ENCODE measurements at places on chromosomes 2 and 18.

GRCh38 chr18:27645929-27646328 is 460.8 kb upstream of the CHST9 start:
- no peak for DNase-seq

DNA sequence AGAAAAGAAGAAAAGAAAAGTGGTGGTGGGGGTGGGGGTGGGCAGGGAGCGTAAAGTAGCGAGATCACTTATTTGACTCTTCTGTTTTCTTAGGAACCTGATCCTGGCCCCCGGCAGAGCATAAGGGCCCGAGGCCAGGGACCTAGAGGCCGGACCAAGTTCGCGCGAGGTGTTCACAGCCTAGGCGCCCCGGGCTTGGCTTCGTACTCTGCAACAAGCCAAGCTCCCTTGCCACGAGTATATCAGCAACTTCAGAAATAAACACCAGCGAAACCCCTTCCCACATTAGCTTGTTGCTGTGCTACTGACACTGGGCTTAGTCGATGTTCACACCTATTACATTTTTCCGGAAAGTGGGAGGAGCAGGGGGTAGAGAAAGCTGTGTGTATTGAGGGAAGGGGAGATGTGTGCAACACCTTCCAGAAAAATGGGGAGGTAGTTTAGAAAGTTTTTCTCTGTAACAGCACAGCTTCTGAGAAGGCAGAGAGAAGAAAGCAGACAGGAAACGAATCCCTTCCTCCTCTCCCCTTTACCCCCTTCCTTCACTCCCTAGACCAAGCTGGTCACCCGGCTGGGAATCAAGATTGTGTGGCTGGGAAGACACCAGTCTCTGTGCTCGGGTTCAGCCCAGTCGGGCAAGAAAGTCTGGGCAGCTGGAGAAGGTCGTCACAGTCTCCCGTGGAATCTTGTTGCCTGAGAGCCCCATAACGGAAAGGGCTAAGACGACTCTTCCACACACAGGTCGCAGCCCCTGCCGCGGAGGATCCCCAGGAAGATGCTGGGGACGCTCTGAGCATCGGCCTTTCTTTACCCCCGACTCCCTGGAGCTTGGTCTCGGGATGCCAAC is 12.0 kb upstream of the SATB2 start:
- DNase-seq = no peak

GRCh38 chr18:40235836-40236235 is 1719.2 kb upstream of the PIK3C3 start:
- no peak for DNase-seq

- no peak for DNase-seq
Observed at GRCh38 chr18:31176531-31176930, 13.9 kb upstream of the DSC1 start.

GRCh38 chr2:12293874-12294273 is 422.9 kb upstream of the TRIB2 start:
- no peak for DNase-seq

GRCh38 chr2:176111846-176112374 is 4.7 kb upstream of the HOXD10 start:
- DNase-seq = no peak

GRCh38 chr18:61333746-61334490 is 688 bp downstream of the CDH20 start:
- DNase-seq = no peak

GRCh38 chr2:205139822-205140463 is 542.4 kb upstream of the NRP2 start:
- DNase-seq = no peak

- DNase-seq = no peak
Observed at GRCh38 chr2:217559084-217559483, 443.7 kb downstream of the TNS1 start.

DNA sequence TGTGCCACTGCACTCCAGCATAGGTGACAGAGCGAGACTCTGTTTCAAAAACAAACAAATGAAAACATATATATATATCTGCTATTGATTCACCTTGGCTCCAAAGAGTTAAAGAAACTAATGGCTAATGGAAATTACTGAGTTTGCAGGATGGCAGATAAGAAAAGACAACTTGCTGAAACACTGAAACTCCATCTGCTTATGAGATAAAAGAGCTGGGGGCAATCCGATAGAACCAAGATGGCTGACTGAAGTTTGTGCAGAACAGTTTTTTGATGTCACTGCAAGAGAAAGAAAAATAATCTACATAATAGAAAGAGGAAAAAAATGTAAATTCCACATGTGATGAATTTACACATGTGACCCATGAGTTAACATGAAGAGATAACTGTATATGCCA is 88.2 kb downstream of the LRATD1 start:
- no peak for DNase-seq

- DNase-seq = peak; percentile 29
Observed at GRCh38 chr18:46071653-46072375, at the start of gene PSTPIP2. PSTPIP2 (minus strand) TSS chr18:46072260; CDS start chr18:46072188, 72 bp downstream.

GRCh38 chr2:231632559-231633142 is 40.0 kb downstream of the TEX44 start:
- DNase-seq = no peak

GRCh38 chr2:130376433-130377293 is 20.8 kb downstream of the PTPN18 start:
- no peak for DNase-seq

DNA sequence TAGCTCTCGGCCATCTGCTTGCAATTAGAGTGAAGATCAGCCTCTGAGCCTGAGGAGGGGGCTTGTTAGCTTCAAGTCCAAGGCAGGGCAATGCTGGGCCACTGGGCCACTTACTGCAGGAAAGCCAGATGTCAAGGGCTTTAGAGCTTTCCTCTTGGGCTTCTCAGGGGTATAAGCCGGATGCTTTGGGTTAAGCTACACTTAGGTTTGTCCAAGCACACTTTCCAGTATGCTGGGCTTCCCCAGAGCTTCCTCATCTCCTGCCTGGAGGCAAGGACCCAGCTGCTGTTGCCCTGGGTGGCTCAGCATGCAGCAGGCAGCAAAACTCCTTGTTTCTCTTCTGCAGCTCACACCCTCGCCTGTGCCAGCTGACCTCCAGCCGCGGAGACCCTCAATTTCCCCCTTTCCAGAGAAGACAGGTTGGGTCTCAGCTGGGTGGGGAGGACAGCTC is 29.0 kb upstream of the ATOH8 start:
- no peak for DNase-seq

GRCh38 chr2:47075361-47076125 is 79.6 kb downstream of the STPG4 start:
- DNase-seq = no peak

DNA sequence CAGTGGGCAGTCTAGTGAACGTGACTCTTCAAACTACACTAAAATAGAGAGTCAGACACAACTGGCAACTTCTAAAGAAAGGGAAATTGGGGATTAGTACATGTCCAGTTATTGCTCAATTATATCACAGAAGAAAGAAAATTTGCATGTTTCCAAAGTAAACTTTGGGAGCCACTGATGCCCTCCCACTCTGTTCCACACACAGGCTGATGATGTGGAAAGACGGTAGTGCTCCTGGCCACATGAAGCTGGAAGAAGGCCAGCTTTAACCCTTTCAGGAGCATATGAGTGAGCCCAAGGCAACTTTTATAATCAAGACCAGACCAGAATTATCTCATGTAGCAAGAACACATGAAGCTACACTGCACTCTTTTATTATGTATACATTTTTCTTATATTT is 141.0 kb downstream of the NR4A2 start:
- DNase-seq = no peak

DNA sequence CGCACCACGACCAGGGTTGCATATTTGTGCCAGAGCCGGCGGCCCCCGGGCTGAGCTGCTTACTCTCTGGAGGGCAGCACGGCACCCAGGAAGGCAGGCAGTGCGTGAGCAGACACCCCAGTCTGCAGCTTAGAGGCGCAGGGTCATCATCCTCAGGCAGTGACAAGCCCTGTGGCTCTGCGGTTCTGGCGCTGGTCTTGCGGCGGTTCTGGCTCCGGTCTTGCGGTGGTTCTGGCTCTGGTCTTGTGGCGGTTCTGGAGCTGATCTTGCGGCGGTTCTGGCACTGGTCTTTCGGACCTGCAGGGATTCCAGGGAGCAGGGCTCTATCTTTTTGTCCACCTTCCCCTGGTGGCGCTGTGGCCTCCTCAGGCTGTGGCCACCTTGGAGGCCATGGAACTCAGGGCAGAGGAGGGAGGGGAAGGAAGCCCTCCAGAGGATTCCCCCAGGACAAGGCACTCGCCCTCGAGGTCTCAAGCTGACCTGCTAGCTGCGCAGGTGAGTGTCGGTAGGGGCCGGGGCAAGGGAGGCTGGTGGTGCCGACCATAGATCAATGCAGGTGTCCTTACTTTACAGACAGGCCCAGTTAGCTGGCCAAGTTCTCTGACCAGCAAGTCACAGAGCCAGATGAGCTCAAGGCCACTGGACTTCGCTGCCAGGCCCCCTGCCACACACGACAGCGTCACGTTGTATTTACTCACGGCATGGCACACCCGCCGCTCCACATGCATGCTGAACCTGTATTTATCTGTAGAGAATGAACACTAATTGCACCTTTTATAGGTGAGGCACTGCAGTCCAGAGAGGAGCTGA is 14.9 kb downstream of the ESPNL start:
- no peak for DNase-seq

- DNase-seq = no peak
Observed at GRCh38 chr18:40930211-40930882, 1024.7 kb upstream of the PIK3C3 start.

GRCh38 chr18:7604361-7604760 is 37.2 kb downstream of the PTPRM start:
- DNase-seq = no peak

- DNase-seq = no peak
Observed at GRCh38 chr2:37013315-37013641, 46.9 kb upstream of the STRN start.

DNA sequence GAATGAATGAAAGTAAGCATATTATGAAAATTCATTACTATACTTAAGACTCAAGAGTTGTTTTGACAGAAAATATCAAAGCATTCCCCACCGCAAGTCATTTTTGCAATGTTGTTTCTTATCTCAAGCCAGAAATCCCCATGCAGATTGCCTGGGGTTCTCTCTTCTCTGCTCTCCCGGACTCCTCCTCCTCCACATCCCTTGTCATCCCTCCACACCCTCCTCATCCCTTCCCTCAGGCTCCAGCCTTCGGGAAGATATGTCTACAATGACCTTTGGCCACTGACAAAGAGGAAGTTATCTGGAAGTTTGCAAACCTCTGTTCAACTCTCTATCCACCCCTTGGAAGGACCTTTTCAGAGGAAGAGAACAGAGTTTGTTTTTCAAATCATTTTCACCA is 11.9 kb downstream of the TFCP2L1 start:
- no peak for DNase-seq

DNA sequence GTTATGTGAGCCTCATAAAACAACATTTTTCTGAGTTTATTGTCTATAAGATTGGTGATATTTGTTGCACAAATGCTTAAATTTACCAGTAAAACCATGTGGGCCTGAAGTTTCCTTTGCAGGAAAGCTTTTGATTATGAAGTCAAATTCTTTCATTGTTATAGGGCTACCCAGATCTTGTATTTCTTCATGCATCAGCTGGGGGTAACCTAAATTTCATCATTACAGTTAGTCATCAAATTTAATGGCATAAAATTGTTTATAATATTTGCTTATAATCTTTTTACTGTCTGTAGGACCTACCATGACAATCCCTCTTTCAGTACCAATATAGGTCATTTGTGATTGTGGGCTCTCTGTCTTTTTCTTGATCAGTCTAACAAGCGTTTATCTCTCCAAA is 47.8 kb downstream of the SMAD2 start:
- DNase-seq = no peak

GRCh38 chr2:25938345-25938744 is 44.0 kb downstream of the KIF3C start:
- DNase-seq = no peak

DNA sequence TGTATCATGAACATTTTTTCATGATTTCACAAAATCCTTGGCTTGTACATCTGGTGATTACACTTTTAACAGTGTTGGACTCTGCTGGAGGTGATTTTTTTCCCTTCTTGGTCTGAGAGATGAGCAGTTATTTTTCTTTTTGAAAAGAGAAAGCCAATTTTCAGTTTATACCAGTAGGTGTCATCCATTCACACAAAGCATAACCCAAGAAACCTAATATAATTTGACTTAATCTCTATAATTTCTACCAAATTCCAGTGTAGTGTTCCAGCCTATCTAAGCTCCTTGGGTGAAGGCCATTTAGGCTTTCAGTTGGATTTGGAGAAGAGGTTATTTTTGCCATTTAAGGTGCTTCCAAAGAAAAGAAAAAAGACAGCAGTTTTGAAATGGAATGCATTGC is 7.7 kb upstream of the ICOS start:
- no peak for DNase-seq

DNA sequence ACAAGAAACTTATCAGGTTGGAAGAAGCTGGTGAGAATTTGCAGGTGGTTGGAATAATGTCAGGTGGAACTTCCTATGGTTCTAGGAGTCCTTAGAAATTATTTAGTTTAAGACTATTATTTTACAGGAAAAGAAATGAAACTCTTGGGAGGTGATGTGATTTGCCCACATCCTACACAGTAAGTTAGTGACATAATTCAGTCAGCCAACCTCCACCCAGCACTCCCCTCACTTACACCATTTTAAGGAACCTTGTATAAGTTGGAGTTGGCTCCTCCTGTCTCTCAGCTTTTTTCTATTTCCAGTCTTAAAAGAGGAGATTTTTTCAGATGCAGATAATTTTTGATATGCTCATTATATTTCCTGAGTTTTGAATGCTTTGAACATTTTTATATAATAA is 86.4 kb downstream of the SKA1 start:
- DNase-seq = no peak

GRCh38 chr2:54350426-54350825 is 94.4 kb upstream of the TSPYL6 start:
- DNase-seq = no peak

DNA sequence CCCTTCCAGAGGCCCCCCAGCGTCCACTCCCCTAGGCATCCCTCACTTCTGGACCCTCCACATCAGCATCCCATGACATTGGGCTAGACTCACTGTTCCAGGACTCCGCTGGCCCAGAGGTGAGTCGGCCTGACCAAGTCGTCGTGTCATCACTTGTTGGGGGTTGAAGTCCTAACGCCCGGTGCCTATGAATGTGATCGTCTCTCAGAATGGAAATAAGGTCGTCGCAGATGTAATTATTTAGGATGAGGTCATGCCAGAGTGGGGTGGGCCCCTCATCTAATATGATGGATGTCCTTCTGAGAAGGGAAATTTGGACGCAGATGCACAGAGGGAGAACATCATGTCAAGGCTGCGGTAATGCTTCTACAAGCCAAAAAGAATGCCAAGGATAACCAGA is 142.7 kb downstream of the AGAP1 start:
- DNase-seq = no peak
